ENCODE measurements at places on chromosomes 12 and 14. TPM values are rescaled to one million over a fixed set of nuclear protein-coding genes. Genes with fewer than 3 reads are reported as not detected.
A peak's percentile ranks its signal among the peaks of the same experiment; 100 is the strongest.

PTPN6 gene
- 209 TPM for total RNA-seq

KRT75 gene
- total RNA-seq = not detected

CLECL1 gene
- total RNA-seq = 1.7 TPM

AREL1 gene
- total RNA-seq = 29.1 TPM

MARS1 gene
- 131 TPM for total RNA-seq

- DNase-seq = no peak
- H3K4me1 ChIP-seq = no peaks in the 10 kb centered on the region
- H3K4me3 ChIP-seq = no peak overlapping the region
- no peaks in the 10 kb centered on the region for H3K36me3 ChIP-seq
- H3K27me3 ChIP-seq = no peaks in the 10 kb centered on the region
Observed at GRCh38 chr14:101113108-101113612, 209.6 kb upstream of the RTL1 start.

GRCh38 chr14:104865631-104866441 is 768 bp downstream of the CEP170B start:
- H3K4me1 ChIP-seq = peaks cover 24% of the 10 kb centered on the region
- no peaks in the 10 kb centered on the region for H3K36me3 ChIP-seq
- peaks cover 5% of the 10 kb centered on the region for H3K27me3 ChIP-seq
- peak overlapping the region; percentile 66 for H3K4me3 ChIP-seq
- H3K27ac ChIP-seq = peak overlapping the region; percentile 83

DNA sequence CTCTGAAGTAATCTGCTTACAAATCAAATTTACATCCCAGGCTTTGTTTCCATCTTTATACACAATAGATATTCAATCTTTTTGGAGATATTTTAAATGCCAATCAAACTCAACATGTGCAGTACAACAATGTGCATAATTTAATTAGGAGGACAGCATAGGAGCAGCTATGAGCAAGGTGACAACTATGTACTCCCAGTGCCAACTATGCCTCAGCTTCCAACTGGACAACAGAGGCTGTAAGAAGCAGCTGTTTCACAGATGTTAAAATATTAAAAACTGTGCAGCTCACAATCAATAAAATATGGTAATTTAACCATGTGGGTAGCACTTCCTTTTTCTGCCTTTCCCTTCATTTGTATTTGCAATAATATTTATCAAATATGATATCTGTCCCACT is 99.9 kb downstream of the ST8SIA1 start:
- DNase-seq = no peak
- no peaks in the 10 kb centered on the region for H3K36me3 ChIP-seq
- no peak overlapping the region for H3K4me3 ChIP-seq
- no peak overlapping the region for H3K27ac ChIP-seq

DNA sequence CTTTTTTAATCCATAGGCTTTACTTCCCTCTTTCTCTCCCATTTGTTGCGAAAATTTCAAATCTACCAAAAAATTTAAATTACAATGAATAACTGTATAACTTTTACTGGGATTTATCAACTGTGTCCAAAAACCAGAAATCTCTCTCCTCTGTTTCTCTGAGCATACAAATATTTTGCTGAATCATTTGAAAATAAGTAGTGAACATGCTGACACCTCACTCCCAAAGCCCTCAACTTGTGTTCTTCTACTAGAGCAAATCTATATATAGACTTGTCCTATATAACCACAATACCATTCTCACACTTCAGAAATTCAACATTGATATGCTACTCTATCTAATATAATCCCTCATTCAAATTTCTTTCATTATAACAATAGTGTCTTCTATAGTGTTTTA is 53.1 kb downstream of the SLCO1C1 start:
- H3K4me1 ChIP-seq = no peaks in the 10 kb centered on the region
- no peaks in the 10 kb centered on the region for H3K27me3 ChIP-seq
- H3K36me3 ChIP-seq = no peaks in the 10 kb centered on the region
- no peak overlapping the region for H3K4me3 ChIP-seq
- no peak for DNase-seq

DNA sequence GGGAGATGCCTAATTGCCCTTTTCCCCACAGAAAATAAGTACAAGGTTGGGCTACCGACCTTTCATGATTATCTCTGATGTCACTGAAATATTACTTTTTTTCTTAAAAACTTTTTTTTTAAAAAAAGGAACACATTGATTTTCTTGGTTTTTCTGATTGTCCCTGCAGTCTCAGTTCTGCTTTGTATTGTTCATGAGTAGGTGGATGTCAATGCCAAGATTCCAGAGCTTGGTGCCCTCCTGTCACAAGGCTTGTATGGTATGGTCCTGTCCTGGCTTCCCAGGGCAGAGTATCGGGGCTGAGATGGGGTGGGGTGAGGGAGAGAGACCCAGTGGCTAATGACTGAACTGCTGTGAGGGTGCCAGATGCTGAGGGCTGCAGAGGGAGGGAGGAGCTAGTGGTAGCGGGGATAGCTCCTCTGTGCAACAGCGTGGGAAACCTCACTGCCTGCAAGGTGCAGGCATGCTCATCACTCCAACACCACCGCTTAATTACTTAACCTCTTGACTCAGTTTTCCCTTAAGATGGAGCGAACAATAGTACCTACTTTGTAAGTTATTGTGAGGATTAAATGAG is 4.4 kb upstream of the CTDSP2 start:
- H3K4me1 ChIP-seq = peaks cover 38% of the 10 kb centered on the region
- no peak overlapping the region for H3K4me3 ChIP-seq
- H3K36me3 ChIP-seq = no peaks in the 10 kb centered on the region

DNA sequence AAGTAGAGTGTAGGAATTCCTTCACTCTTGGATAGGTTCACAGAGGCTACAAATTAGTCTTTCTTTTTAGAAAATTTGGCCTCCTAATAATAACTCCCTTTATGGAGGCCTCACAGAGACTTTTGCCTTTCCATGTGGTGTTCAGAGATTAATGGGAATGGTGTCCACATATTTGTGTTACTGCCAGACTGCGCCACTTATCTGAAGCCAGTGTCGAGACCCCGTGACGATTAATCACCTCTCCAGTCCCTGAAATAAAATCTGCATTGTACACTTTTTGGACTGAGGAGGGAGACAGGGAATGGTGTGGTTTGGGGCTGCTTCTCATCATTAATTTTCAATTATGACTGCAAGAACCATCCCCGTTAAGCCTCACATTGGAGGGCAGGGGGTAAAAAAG is 980.5 kb downstream of the FLRT2 start:
- H3K4me1 ChIP-seq = no peaks in the 10 kb centered on the region
- H3K36me3 ChIP-seq = no peaks in the 10 kb centered on the region
- no peaks in the 10 kb centered on the region for H3K27me3 ChIP-seq
- no peak overlapping the region for H3K27ac ChIP-seq
- H3K4me3 ChIP-seq = no peak overlapping the region

DNA sequence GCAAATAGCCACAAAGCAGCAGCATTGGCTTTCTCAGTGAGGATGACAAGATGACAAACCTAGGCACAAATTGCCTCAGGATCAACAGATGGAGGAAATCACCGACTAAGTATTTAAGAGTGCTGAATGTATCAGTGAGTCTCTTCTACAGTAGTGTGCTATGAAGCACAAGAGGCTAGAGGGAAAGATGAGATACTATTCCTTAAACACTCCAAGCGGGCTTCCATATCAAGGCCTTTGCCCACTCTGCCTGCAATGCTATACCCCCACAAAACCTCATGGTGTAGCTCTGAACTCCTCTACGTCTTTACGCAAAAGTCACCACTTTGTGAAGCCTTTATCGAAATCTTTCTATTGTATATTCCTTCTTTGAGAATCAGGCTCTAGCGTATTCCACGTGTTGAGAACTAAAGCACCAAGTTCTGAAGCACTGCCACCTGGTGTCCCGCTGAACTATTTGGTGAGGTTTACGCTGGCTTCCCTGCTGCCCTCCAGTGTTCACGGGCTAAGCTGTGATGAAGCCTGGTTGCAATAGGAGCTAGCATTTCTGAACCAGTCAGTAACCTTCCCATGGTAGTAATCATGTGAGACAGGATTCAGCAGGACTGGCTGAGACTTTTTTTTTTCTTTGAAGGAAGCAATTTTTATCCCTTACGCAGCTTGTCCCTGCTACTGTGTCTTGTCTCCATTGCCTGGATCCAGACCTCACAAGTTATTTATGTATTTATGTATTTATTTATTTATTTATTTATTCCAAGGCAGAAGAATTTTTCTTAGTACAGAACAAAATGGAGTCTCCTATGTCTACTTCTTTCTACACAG is 426.5 kb upstream of the OR4E1 start:
- DNase-seq = no peak
- no peaks in the 10 kb centered on the region for H3K27me3 ChIP-seq
- no peaks in the 10 kb centered on the region for H3K36me3 ChIP-seq
- H3K4me1 ChIP-seq = no peaks in the 10 kb centered on the region

- peaks cover 96% of the 10 kb centered on the region for H3K36me3 ChIP-seq
- DNase-seq = no peak
- peaks cover 9% of the 10 kb centered on the region for H3K4me1 ChIP-seq
- no peak overlapping the region for H3K27ac ChIP-seq
Observed at GRCh38 chr12:131720921-131721320, 10.0 kb downstream of the SFSWAP start.

GRCh38 chr12:65324056-65324455 is 45.6 kb downstream of the MSRB3 start:
- H3K4me1 ChIP-seq = no peaks in the 10 kb centered on the region
- H3K36me3 ChIP-seq = no peaks in the 10 kb centered on the region
- H3K27me3 ChIP-seq = no peaks in the 10 kb centered on the region
- no peak for DNase-seq

DNA sequence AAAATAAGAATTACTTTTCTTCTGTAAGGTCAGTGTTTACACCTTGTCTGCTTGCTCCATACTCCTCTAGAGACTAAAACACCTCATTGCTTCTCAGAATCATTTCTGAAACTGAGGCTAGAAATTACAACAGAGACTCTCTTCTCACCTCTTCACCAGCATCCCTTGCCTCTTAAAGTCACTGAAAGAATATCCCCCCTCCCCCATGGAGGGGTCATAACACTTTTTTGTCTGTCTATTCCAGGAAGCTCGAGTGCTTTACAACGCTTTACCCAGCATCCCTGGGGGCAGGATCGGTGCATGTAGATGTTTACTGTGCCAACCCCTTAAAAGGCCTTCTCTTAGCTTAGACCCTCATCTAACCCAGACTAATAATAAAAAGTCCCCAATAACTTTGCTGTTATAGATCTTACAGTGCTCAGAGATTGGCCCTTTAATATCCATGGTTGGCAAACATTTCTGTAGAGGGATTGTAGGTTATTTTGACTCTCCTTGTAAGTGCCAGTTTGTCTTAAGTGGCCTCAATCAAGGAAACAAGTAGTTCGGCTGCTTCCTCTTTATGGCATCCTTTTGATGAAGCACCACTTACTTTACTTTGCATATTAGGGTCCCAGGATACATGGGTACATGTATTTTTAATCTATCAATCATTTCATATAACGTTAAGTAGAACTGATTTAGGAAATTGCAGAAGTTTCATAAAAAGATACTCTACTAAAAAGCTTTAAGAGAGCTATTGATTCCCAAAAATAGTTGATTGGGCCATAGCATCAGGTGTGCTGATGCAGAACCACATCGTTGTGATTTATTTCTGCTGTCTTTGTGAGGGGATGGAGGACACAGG is 29.3 kb downstream of the PRKCH start:
- no peak overlapping the region for H3K27ac ChIP-seq
- DNase-seq = no peak

GRCh38 chr14:55946231-55946630 is 172.0 kb upstream of the PELI2 start:
- no peaks in the 10 kb centered on the region for H3K36me3 ChIP-seq
- H3K27ac ChIP-seq = no peak overlapping the region
- H3K4me3 ChIP-seq = no peak overlapping the region
- H3K27me3 ChIP-seq = no peaks in the 10 kb centered on the region
- no peaks in the 10 kb centered on the region for H3K4me1 ChIP-seq
- DNase-seq = no peak

- H3K27ac ChIP-seq = no peak overlapping the region
- no peaks in the 10 kb centered on the region for H3K27me3 ChIP-seq
- H3K36me3 ChIP-seq = peaks cover 23% of the 10 kb centered on the region
- no peak overlapping the region for H3K4me3 ChIP-seq
Observed at GRCh38 chr12:26691234-26691970, 141.6 kb downstream of the ITPR2 start.

DNA sequence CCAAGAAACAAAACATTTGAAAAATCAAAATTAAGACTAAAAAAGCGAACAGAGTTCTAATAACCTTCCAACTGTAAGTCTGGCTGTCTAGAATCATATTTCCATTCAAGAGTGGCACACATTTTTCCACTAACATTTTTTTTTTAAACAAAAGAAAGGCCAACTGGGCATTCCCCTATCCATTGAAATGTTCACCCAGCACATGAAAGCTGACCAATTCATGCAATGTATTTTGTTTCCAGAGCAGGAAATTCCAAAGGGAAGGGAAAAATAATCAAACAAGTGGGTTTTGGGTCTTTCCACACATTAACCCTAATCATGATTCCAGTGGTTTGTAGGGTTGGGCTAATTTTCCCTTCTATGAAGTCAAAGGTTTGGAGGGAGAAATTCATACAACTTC is 206.5 kb downstream of the CALM1 start:
- H3K4me1 ChIP-seq = peaks cover 28% of the 10 kb centered on the region
- H3K27ac ChIP-seq = no peak overlapping the region
- no peak overlapping the region for H3K4me3 ChIP-seq
- H3K36me3 ChIP-seq = no peaks in the 10 kb centered on the region
- DNase-seq = no peak

DNA sequence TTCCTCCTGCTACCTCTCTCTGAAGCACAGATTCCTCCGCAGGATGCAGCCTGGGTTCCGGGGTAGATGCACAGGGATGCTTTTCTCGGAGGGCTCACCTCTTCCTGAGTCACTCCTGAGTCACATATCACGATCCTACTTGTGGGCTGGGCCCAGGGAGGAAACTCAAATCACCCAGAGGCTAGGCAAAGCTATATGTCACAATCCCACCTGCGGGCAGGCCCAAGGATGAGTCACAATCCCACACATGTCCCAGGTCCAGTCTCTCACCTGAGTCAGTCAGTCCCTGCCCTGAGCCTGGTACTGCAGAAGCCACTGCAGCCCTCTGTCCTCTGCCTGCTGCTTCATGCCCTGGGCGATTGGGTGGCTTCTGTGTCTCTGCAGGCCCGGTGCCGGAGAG is 149.0 kb upstream of the GSC start:
- no peak overlapping the region for H3K27ac ChIP-seq
- H3K36me3 ChIP-seq = no peaks in the 10 kb centered on the region
- no peaks in the 10 kb centered on the region for H3K27me3 ChIP-seq
- H3K4me3 ChIP-seq = no peak overlapping the region

GRCh38 chr14:96011607-96012006 is 27.6 kb upstream of the C14orf132 start:
- H3K36me3 ChIP-seq = no peaks in the 10 kb centered on the region
- H3K4me1 ChIP-seq = no peaks in the 10 kb centered on the region
- no peak for DNase-seq
- no peaks in the 10 kb centered on the region for H3K27me3 ChIP-seq

GRCh38 chr12:123106640-123107359 is 44.1 kb downstream of the PITPNM2 start:
- no peaks in the 10 kb centered on the region for H3K27me3 ChIP-seq
- H3K4me3 ChIP-seq = no peak overlapping the region
- H3K36me3 ChIP-seq = no peaks in the 10 kb centered on the region
- H3K27ac ChIP-seq = peak overlapping the region; percentile 79
- DNase-seq = peak; percentile 71

GRCh38 chr12:27619308-27619707 is 76.9 kb upstream of the REP15 start:
- no peaks in the 10 kb centered on the region for H3K36me3 ChIP-seq
- DNase-seq = no peak
- H3K27me3 ChIP-seq = no peaks in the 10 kb centered on the region
- H3K4me1 ChIP-seq = peaks cover 24% of the 10 kb centered on the region
- H3K27ac ChIP-seq = no peak overlapping the region

Measured in lower lobe of right lung (tissue), 2 donors.